Fibroblast of skin of abdomen (primary cell): ENCODE measurements at places on chromosomes 7 and 10.

DNA sequence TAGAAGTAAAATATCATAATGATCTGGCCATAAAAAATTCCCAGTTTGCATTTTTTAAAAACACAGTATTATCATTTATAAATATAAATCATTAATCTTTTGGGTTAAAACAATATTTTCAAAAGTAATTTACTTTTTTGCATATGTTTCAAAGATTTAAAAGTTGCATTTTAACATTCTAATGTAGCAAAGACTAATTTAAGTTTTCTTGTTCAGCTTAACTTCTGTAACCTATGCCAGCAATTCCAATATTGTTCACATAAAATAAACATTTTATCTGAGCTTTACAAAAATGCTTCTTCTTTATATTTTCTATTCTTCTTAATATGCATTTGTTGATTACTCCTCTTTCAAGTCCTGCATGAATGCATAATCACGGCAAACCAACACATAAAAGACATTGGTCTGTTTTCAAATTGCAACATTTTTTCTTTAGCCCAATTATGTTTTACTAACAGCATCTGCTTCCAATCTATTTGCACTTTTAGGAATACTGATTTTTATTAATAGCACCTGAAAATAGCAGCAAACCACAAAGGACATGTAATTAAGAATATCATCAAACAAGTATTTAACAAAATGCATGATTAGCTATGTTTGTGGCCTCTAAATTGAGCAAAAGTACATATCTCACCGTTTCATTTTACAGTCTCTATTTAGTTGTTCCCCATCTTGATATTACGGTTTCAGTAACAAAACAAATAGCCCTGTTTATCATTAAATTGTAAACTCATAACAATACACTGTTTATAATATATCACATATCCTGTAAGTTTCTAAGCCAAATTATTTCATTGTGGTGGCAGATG is 286.9 kb upstream of the NFE2L3 start:
- no peak for DNase-seq

GRCh38 chr7:93205046-93205445 is 21.2 kb downstream of the HEPACAM2 start:
- no peak for DNase-seq

DNA sequence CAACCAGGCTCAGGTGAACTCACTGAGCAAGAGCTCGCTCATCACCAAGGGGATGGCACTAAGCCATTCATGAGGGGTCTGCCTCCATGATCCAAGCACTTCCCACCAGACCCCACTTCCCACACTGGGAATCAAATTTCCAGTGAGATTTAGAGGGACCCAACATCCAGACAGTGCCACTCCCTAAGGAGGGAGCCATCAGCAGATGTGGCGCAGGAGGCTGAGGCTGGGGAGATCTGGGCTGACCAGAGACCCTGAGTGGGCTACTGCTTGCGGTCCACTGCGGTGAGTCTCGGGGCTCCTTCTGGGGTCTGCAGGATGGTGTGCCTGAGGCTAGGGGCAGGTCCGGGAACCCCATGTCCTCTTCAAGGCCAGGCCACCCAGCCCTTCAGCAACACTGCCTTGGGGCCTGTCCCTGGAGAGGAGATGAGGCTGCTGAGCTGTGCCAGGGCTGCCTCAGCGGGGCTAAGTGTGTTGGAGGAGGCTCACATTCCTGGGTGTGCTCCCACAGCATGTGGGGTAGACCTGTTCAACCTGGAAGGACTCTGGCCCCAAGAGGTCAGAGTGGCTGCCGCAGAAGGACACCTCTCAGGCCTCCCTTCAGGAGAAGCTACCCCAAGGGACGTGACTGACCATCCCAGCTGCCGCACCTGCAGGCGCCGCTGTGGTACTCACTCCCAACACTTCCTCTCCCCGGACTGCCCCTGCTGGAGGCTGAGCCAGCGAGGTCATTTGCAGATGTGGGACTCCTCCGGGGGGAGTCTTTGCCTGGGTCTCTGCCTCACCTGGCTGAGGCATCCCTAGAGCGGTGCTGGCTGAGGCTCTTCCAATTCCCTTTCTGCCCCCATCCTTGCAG is 22.3 kb upstream of the PCBD1 start:
- DNase-seq, result no peak

GRCh38 chr10:68901105-68901927 is at the start of gene DDX50:
Gene DDX50 (plus strand): TSS chr10:68901315. CDS start chr10:68901385, 70 bp downstream.
- DNase-seq, result peak; percentile 99

- no peak for DNase-seq
Observed at GRCh38 chr10:89003344-89003743, 12.7 kb downstream of the FAS start.

DNA sequence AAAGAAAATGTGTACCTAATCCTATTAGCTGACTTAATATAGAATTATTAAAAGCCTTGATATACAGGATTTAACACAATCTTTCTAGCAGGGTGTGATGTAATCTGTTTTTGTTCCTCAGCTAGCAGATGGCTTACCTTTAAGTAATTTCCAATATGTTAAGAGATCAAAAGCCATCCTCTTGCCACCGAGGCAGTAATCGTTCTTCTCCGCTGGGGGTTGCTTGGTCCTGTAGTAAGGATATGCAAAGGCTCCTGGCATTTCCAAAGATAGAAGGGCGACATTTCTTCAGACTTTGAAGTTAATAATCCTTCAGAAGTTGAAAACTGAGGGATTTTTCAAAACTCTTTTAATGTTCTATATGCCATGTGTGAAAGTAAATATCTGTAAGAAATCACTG is 156.4 kb downstream of the FZD1 start:
- DNase-seq, result no peak

DNA sequence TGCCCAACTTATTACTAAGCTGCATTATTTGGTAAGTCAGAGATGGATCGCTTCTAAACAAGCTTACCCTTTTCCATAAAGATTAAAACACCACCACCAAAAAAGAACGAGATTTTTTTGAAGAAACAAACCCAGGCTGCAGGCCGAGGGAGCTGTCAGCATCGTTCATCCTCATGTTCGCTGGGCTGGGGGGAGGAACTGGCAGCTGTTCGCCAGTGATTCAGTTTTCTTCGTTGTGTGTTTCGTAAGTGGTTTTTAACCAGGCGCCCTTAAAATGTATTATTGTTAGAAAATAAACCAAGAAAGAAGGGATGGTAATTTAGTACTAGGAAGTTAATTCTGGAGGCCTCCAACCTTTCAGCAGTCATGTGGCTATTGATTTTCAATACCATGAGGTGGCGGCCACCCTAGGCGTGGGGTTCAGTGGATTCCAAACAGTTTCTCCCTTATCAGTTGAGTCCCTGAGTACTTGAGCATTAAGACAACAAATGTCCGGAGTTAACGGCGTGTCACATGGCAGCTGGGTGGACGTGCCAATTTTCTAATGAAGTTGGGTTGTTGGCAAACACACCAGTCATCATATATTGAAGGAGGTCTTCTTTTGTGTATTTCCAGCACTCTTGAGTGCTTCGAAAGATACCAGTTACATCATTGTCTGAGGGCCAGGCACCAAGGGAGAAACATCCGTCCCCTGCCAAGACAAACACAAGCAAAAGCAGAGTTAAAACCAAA is 173.2 kb downstream of the EBF3 start:
- DNase-seq, result no peak

GRCh38 chr7:127887631-127888030 is 143.6 kb downstream of the LRRC4 start:
- no peak for DNase-seq
